Kidney (tissue), 22 donors: ENCODE measurements at places on chromosomes 6 and 20. TPM values are rescaled to one million over a fixed set of nuclear protein-coding genes. Genes with fewer than 3 reads are reported as not detected.

DNA sequence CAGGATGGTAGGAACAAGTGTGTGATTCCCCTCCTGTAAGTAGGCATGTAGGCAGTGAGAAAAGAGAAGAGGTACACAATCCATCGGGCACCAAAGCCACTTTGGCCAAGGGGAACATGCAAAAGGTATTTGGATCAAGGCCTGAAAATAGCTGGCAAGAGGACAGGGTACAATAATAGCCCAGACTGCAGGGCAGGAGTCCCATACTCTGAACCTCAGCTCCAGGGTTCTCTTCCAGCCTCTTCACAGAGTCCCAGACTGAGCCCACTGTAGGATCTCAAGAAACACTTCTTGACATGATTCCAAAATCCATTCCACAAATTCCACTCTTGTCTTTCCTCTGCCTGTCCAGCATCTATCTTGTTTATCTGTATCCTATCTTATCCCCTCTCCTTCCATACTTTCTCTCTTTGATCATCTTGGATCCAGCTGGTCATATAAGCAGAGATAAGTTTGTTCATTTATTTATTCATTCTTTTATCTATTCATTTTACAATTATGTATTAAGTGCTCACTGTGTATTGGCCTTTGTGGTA lies 19.7 kb downstream of the ACSS2 start:
- DNase-seq, result no peak

GRCh38 chr6:147467428-147467827 lies 41.1 kb upstream of the SAMD5 start:
- DNase-seq, result no peak

DNA sequence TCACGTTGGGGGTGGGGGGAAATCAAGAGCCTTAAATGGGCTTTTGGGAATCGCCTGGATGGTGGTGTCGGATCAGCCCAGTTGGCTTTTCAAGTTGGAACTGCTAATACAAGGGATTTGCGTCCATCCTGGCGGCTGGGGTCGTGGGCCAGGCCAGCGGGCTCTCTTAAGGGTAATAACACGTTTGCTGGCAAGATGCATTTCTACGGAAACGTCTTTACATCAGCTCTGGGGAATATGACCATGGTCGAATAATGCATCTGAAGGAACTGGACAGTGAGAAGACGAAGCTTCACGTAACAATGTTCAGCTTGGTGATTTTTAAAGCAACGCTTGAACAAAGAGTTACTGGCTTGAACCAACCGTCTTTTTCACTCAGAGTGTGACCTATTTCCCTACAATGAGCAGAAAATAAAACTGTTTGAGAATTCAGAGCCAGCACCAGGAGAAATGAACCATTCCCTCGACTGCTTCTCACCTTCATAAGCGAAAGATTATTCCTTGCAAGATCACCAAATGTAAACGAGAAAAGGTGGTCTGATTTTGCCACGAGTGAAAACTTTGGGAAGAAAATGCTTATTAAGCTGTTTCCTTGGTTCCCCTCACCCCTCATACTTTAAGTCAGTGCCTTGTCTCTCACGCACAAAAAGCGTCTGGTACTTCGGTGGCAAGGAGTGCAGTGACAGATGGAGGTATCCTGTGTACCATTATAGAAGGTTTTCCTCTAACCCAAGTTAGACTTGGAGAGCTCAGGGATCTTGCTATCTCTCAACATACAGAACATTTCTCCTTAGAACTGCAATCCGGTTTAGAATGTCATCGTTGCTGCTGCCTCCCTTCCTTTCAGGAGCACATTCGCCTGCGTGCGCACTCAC lies 1.4 kb upstream of the MARCKS start:
- DNase-seq, result peak; percentile 80

DNA sequence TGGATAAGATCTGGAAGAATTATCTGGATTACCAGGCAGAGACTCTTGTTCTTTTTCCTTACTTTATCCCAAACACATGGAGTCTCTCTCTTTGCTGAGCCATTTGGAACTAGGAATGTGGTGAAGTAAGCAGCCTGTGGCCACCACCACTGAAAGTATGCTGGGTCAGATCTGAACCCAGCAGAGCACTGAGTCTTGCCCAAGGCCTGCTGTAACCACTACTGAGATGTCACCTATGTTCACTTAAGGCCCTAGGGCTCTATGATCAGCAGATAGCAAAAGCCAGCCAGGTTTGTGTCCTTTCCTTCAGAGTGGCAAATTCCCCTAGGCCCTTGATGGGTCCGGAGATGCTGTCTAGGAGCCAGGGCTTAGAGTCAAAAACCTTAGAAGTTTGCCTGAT lies 103.3 kb upstream of the PLN start:
- DNase-seq, result no peak

- DNase-seq, result no peak
Measured at GRCh38 chr6:55543633-55544309, 35.2 kb downstream of the HMGCLL1 start.

DNA sequence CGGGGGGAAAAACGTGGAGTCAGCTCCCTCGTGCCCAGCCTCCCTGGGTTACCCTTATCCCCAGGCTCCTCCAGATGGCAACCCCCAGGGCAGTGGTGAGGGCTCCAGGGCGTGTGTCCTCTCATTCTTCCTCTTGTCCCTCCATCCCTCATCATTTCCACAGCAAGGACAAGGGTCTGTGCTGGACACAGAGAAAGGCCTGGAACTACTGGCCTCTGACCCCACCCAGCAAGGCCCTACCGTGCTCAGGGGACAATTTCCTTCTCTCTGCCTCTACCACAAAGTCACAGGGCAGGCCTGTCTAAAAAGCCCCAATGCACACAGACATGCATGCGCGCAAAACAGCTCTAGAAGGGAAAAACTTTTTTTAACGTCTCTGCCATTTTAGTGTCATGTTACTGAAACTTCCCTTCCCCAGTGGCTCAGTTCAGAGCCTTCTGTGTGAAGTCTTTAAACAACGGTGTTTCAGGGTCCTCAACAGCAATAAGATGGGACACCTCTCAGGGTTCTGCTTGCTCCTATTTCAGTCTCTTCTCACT lies 1.1 kb upstream of the SLC35B2 start:
- no peak for DNase-seq

DNA sequence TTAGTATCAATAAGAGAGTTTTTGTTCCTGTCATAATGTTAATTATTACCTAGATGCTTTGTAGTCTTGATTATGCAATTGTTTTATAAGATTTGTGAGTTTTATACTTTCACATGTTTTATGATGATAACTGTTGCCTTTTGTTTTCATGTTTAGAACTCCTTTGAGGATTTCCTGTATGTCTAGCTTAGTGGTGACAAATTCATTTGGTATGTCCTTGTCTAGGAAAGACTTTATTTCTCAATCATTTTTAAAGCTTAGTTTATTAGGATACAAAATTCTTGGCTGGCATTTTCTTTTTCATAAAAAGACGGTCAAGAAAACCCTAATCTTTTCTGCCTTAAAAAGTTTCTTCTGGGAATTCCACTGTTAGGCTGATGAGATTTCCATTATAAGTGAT lies 849.9 kb upstream of the EYS start:
- DNase-seq, result no peak

DNA sequence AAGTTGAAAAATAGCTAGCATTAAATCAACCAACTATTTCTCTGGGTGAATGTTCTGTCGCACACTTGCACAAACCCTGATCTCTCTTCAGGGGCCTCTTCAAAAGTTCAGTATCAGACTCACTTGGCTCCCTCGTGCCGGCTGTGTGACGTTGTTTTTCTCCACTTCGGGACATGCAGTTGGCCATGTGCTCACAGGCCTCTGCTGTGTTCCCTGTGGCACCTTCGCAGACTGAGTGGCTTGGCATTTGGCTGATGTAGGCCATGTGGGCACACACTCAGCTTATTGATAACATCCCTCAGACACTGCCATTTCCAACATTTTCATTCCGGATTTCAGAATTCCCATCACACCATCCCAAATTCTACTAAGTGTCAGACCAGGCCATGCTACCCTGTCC lies 49.3 kb downstream of the PACRG start:
- no peak for DNase-seq

- no peak for DNase-seq
Measured at GRCh38 chr20:62321521-62321948, 18.7 kb downstream of the ADRM1 start.

- DNase-seq, result no peak
Measured at GRCh38 chr6:159633196-159633595, 59.8 kb downstream of the SOD2 start.

GRCh38 chr6:123420512-123420911 lies 216.2 kb downstream of the TRDN start:
- no peak for DNase-seq

GRCh38 chr6:54059683-54060082 lies 51.6 kb upstream of the MLIP start:
- no peak for DNase-seq

DNA sequence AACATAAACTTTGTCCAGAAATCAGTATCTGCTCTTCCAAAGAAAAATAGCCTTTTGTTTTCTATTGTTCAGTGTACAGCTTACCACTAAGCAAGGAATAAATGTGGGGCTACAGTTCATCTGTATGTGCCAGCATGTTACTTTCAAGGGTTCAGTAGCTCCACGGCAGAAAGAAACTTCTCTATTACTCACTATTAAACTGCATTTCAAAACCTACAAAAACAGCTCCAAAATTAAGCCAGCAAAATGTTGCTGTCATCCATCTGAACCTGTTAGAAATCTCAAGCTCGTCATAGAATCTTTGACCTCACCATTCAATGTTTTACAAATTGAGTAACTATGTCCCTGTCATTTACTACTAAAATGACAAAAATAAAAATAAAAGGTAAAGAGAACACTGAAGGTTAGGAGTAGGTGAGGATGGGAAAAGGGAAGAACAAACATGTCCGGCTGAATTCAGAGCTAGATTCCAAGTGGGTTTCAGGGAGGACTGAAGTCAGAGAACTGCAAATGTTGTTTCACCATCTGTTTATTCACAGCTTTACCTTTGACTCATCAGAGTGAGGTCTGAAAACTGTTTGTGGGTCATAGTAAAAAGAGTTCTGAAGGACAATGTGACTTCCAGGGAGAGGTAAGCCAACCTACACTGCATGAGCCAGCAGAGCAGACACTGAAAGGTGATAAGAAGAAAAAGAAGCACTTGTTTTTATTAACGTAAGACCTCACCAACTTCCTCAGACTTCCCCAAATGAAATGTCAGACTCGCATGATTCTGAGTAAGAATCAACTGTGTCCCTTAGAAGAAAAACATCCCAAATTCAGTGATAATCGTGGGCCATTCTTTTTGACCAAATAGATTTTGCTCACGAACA lies 62.0 kb downstream of the ATXN1 start:
- DNase-seq, result no peak

The FAM217A gene
- not detected for total RNA-seq

The SLC52A3 gene
- 10.9 TPM for total RNA-seq

The TRDN gene
- 0.19 TPM for total RNA-seq

The KCNG1 gene
- total RNA-seq, result 0.35 TPM

The PLA2G7 gene
- 1.9 TPM for total RNA-seq

The AVP gene
- total RNA-seq, result not detected

The BHLHE23 gene
- total RNA-seq, result not detected
